ENCODE measurements at places on chromosomes 4 and X. TPM values are rescaled to one million over a fixed set of nuclear protein-coding genes. Genes with fewer than 3 reads are reported as not detected.

TRMT44 gene
- 13.5 TPM for total RNA-seq

DNA sequence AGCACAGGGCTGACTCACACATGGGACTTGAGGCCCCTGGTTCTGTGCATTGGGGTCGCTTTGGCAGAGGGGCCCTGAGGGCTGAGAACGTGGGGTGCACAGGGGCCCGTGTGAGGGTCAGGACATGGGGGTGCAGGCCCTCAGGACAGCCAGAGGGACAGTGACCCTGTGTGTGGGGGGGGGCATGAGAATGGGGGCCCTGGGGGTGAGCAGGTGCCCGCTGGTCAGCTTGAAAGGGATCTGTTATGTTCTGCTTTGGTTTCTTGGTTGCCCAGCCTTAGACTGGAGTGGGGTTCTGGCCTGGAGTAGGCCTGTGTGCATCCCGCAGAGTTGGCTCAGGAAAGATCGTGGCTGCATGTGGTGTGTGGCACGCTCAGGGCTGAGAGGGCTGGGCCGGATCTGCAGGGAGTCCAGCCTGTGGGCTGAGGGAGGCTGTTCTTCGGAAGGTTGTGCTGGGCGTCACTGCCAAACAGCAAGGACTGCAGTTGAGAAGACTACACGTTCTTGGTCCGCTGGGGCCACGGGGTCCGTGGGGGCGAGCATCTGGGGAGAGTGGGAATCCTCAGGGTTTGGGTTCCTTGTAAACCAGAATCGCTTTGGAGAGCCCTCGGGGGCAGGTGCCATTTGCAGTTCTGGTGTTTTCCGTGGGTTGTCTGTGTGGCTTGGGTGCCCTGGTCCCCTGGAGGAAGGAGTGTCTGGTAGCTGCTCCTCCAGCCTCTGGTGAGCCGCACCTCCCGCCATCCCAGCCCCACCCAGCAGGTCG is 15.2 kb upstream of the UVSSA start:
- no peak overlapping the region for H3K27ac ChIP-seq
- no peaks in the 10 kb centered on the region for H3K27me3 ChIP-seq
- DNase-seq = no peak
- peaks cover 22% of the 10 kb centered on the region for H3K36me3 ChIP-seq
- no peaks in the 10 kb centered on the region for H3K4me1 ChIP-seq

DGKK gene
- not detected for total RNA-seq

PFKFB1 gene
- total RNA-seq = not detected

PAGE4 gene
- not detected for total RNA-seq

- no peak overlapping the region for H3K27ac ChIP-seq
- DNase-seq = no peak
- no peak overlapping the region for H3K4me3 ChIP-seq
- no peaks in the 10 kb centered on the region for H3K27me3 ChIP-seq
Observed at GRCh38 chrX:45783002-45783401, 582.3 kb upstream of the DIPK2B start.

DNA sequence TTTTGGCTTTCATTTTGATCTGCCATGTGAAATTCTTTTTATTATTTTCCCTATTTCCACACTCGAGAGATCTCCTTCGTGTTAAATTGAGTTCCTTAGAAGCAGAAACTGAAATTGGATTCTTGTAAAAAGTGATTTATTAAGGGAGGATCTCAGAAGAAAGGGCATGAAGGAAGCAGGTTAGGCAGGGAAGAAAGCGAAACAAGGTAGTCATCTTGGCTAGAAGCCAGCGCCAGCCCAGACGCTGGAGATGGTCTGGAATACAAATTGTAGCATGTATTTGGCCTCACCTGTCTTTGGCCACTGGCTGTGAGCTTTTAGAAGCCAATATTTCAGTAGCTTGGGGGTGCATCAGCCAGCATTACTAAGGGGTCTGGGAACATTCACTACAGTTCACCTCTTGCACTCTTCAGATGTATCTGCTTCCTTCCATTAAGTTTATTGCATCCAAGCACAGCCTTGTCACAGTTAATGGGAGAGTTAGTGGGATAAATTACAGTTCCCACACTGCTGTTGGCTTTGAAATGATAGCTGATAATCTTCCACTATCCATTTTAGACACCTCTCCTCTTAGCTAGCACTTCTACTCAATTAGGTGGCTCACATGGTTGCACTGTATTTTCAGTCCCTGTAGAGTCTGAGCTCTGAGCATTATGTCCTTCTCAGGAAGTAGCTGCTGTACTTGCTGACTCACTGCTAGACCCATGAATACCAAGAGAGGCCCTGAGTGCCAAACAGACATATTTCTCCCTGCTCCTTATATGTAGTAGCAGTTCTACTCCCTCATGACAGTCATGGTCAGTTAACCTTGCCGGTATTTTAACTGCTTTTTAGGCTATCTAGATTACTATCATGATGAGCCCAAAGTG is 14.6 kb downstream of the GRXCR1 start:
- DNase-seq = no peak
- H3K36me3 ChIP-seq = no peaks in the 10 kb centered on the region
- H3K4me1 ChIP-seq = no peaks in the 10 kb centered on the region
- no peak overlapping the region for H3K27ac ChIP-seq
- H3K27me3 ChIP-seq = no peaks in the 10 kb centered on the region

DNA sequence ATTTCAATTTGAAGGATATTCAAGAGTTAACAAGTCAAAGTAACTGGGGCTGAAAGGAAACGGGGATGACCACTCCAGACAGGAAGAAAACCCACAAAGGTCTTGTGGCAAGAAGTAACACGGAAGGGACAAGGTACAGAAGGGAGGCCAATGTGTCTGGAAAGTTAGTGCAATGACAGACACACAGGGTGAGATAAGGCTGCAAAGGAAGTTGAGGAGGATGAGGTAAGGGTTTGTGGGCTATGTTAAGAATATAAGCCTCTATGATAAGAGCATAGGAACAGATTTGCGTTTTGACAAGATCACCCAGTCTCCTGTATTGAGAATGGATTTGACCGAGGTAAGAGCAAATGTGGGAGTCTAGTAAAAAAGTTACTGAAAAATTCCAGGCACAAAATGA is 21.9 kb upstream of the EMCN start:
- H3K4me3 ChIP-seq = no peak overlapping the region
- H3K27ac ChIP-seq = no peak overlapping the region
- no peaks in the 10 kb centered on the region for H3K4me1 ChIP-seq
- H3K36me3 ChIP-seq = no peaks in the 10 kb centered on the region
- DNase-seq = no peak

FHDC1 gene
- total RNA-seq = 2.0 TPM

DNA sequence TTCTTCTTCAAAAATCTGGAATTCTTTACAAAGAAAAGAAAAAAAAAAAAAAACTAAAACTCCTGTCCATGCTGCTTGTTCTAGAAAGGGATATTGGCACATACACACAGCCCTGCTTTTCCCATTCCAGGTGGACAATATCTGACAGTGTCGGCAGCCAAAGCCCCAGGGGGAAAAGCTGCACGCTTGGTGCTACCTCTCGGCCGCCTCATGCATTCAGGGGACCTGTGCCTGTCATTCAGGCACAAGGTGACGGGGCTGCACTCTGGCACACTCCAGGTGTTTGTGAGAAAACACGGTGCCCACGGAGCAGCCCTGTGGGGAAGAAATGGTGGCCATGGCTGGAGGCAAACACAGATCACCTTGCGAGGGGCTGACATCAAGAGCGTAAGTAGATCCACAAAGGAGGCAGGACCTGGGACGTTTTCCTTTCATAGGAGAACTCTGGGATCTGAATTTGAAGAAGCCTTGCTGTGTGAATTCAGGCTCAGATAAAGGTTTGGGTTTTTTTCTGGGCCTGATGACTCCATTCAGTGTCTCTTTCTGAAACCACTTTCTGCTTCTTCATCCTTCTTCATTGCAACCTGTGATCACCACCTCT is 71.9 kb downstream of the NPNT start:
- peaks cover 10% of the 10 kb centered on the region for H3K4me1 ChIP-seq
- H3K4me3 ChIP-seq = no peak overlapping the region
- H3K27me3 ChIP-seq = no peaks in the 10 kb centered on the region
- H3K36me3 ChIP-seq = peaks cover 5% of the 10 kb centered on the region
- no peak overlapping the region for H3K27ac ChIP-seq

LIMCH1 gene
- 128 TPM for total RNA-seq

- H3K27me3 ChIP-seq = no peaks in the 10 kb centered on the region
- no peaks in the 10 kb centered on the region for H3K36me3 ChIP-seq
- no peak overlapping the region for H3K4me3 ChIP-seq
- DNase-seq = no peak
- no peaks in the 10 kb centered on the region for H3K4me1 ChIP-seq
Observed at GRCh38 chrX:115030625-115031024, 13.2 kb upstream of the IL13RA2 start.

DNA sequence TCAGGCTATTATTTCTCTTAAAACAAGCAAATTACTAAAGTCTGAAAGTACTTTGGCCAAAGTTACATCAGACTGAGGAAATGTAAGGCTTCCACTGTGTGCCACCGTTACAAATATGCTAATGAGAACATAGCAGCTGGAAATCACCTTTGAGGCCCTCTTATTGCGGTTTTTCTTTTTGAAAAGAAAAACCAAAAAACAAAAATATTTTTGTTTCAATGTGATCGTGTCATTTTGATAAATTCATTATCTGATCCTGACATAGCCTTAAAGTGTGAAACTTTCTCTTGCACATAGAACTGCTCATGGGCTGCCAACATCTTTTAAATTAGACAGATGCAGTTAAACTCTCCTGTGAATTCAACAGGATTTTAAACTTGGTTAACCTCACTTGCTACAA is 2.8 kb upstream of the TIFA start:
- DNase-seq = no peak
- peaks cover 4% of the 10 kb centered on the region for H3K4me1 ChIP-seq
- no peak overlapping the region for H3K27ac ChIP-seq
- H3K4me3 ChIP-seq = no peak overlapping the region
- H3K36me3 ChIP-seq = no peaks in the 10 kb centered on the region

GRCh38 chrX:7223271-7223670 is 75.3 kb upstream of the PUDP start:
- H3K27ac ChIP-seq = no peak overlapping the region
- no peaks in the 10 kb centered on the region for H3K36me3 ChIP-seq
- H3K27me3 ChIP-seq = no peaks in the 10 kb centered on the region
- DNase-seq = no peak

DNA sequence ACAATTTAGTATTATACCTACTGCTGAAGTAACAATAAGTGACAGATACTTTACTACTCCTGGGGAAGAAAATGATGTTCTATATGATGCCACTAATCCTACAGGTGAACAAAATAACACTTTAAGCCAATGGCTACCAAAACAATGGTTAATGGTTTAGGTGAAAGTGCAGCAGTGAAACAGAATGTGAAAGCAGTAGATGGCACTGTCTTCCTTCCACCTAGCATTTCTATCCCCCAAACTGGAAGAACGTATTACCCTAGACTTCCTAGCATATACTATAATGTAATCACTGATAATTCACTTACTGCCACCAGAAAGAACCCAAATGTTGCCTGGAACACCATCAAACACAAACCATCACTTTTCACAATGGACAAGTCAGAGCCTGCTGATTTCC is 18.9 kb upstream of the CABS1 start:
- no peaks in the 10 kb centered on the region for H3K36me3 ChIP-seq
- no peaks in the 10 kb centered on the region for H3K27me3 ChIP-seq
- no peaks in the 10 kb centered on the region for H3K4me1 ChIP-seq
- DNase-seq = no peak

GRCh38 chrX:136220540-136220939 is 30.7 kb downstream of the MAP7D3 start:
- no peak overlapping the region for H3K27ac ChIP-seq
- no peaks in the 10 kb centered on the region for H3K27me3 ChIP-seq
- DNase-seq = no peak

- DNase-seq = no peak
- peaks cover 9% of the 10 kb centered on the region for H3K4me1 ChIP-seq
- H3K27me3 ChIP-seq = no peaks in the 10 kb centered on the region
- H3K27ac ChIP-seq = no peak overlapping the region
- no peak overlapping the region for H3K4me3 ChIP-seq
- H3K36me3 ChIP-seq = no peaks in the 10 kb centered on the region
Observed at GRCh38 chr4:111963158-111963700, 182.0 kb upstream of the FAM241A start.

DNA sequence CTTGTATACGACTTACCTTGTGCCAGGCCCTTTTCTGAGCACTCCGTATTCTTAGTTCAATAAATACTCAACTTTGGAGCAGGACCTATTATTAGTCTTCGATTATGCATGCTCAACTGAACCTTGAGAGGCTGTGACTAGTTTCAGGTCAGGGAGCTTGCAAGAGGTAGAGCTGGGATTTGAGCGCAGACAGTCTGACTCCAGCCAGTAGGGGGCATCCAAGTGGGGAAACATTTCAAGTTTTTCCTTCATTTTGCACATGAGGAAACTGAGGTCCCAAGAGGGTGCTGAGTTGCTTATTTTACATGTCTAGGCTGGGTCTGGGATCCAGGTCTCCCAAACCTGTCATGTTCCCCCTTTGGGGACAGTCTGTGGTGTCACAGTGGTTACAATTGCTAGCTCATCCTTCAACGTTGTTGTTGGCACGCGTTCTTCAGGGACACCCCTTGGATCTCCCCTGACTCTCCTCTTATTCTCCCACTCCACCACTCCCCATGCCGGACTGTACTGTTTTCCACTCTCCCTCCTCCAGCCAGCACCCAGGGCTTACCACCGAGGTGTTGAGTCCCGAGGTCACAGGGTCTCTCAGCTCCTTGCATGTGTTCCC is 6.7 kb upstream of the PRICKLE3 start:
- H3K4me3 ChIP-seq = no peak overlapping the region
- H3K36me3 ChIP-seq = no peaks in the 10 kb centered on the region
- no peak overlapping the region for H3K27ac ChIP-seq
- no peaks in the 10 kb centered on the region for H3K27me3 ChIP-seq
- no peaks in the 10 kb centered on the region for H3K4me1 ChIP-seq

GRCh38 chr4:46804781-46805413 is 104.1 kb downstream of the COX7B2 start:
- H3K27ac ChIP-seq = no peak overlapping the region
- H3K4me3 ChIP-seq = no peak overlapping the region
- no peak for DNase-seq
- no peaks in the 10 kb centered on the region for H3K36me3 ChIP-seq
- no peaks in the 10 kb centered on the region for H3K4me1 ChIP-seq

GRCh38 chr4:159101988-159102621 is 774 bp upstream of the RAPGEF2 start:
- peak overlapping the region; percentile 98 for H3K4me3 ChIP-seq
- no peaks in the 10 kb centered on the region for H3K36me3 ChIP-seq
- H3K27me3 ChIP-seq = no peaks in the 10 kb centered on the region
- H3K27ac ChIP-seq = no peak overlapping the region
- H3K4me1 ChIP-seq = peaks cover 3% of the 10 kb centered on the region
- no peak for DNase-seq

CSTF2 gene
- 38.6 TPM for total RNA-seq

GRCh38 chr4:118973295-118973694 is 84.6 kb downstream of the SYNPO2 start:
- no peaks in the 10 kb centered on the region for H3K27me3 ChIP-seq
- H3K4me1 ChIP-seq = peaks cover 7% of the 10 kb centered on the region
- DNase-seq = no peak
- no peak overlapping the region for H3K4me3 ChIP-seq
- H3K36me3 ChIP-seq = no peaks in the 10 kb centered on the region
- no peak overlapping the region for H3K27ac ChIP-seq

NPY5R gene
- not detected for total RNA-seq

- peaks cover 25% of the 10 kb centered on the region for H3K4me1 ChIP-seq
- H3K27me3 ChIP-seq = no peaks in the 10 kb centered on the region
- no peak overlapping the region for H3K4me3 ChIP-seq
- DNase-seq = no peak
Observed at GRCh38 chr4:3413217-3413671, 28.5 kb upstream of the HGFAC start.

- peak; percentile 81 for DNase-seq
- no peaks in the 10 kb centered on the region for H3K27me3 ChIP-seq
- no peak overlapping the region for H3K4me3 ChIP-seq
- H3K4me1 ChIP-seq = peaks cover 27% of the 10 kb centered on the region
- peak overlapping the region; percentile 50 for H3K27ac ChIP-seq
- no peaks in the 10 kb centered on the region for H3K36me3 ChIP-seq
Observed at GRCh38 chr4:169341490-169341889, 70.7 kb upstream of the SH3RF1 start.

SPANXN4 gene
- not detected for total RNA-seq
